ENCODE measurements at places on chromosomes 6 and 20.
A peak's percentile ranks its signal among the peaks of the same experiment; 100 is the strongest.

DNA sequence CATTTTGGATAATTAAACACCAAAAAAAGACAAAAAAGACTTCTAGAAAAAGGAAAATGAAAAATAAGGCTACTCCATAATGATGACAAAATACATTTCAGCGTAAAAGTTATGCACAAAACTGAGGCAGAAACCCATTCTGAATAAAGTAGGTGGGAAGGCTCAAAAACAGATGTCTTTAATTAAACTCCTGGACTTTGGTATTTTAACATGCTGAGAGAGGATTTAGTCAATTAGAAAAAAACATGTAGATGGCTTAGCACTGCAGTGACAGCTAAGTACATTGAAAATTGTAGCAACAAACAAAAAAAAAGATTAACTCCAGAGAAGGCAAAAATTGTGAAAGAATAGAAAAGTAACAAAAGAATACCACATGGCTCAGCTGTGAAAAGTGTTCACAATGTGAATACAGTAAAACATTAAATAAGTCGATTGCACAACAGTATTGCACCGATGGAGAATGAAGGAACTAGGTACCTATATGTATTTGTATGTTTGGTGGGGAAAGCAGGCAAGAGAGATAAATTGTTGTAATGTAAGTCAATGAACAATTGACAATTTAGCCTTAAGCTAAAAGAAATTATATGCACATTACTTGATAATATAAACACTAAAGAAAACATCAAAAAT, 59.5 kb downstream of the TBC1D32 start:
- no peak for DNase-seq

DNA sequence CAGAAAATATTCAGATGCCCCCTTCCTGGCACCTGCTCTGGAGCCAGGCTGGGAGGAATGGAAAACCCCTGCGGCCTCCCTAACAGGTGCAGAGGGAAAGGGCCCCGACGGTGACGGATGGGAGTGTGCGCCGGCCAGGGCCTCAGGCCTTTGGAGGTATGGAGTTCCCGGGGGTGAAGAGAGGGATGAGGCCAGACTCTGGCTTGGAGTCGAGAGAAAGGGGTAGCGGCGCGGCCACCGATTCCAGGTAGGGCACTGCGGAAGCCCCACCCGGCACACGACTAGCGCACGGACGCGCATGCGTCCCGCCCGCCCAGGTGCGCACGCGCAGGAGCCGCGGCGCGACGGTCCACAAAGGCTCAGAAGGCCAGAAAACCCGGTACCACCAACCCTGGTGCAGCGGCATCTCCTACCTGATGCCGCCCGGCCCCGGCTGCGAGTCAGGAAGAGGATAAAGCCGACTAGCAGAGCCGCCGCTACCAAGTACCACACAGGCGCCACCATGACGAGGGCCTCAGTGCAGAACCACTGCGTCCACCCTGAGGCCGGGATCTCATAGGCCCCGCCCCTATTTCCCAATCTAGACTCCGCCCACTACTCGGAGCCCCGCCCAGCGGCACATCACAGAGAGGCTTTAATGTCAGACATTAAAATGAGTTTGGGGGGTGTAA, at the start of gene DDRGK1:
DDRGK1 (minus strand) TSS at position 559 of the 671 bp plus-strand sequence; CDS start at position 504, 55 bp downstream.
- DNase-seq, result peak; percentile 74

DNA sequence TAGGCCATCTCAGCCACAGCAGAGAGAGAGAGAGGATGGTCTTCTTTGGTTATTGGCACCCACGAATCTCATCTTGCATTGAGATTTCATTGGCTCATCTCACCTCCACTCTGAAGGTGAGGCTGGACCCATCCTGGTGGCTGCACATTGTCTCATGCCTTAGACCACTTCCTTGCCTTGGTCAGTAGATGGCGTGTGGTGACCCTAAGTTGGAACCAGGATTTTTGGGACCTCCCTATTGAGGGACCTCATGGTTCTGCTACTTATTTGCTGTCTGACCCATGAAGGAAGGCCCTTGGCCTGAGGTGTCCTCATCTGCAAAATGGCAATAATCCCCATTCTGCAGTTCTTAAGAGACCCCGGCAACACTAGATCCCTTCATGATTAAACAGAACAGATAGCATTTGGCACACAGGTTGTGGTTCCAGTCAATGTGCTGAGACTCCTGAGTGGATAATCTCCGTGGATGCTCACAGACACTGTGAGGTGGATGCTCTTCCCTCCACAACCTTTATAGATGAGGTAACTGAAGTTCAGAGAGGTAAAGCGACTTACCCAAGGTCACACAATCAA, 21.5 kb upstream of the AAR2 start:
- DNase-seq, result peak; percentile 26

- no peak for DNase-seq
Measured at GRCh38 chr20:58518387-58518786, 3.2 kb upstream of the APCDD1L start.

- no peak for DNase-seq
Measured at GRCh38 chr6:138690975-138691594, 82.5 kb upstream of the CCDC28A start.

DNA sequence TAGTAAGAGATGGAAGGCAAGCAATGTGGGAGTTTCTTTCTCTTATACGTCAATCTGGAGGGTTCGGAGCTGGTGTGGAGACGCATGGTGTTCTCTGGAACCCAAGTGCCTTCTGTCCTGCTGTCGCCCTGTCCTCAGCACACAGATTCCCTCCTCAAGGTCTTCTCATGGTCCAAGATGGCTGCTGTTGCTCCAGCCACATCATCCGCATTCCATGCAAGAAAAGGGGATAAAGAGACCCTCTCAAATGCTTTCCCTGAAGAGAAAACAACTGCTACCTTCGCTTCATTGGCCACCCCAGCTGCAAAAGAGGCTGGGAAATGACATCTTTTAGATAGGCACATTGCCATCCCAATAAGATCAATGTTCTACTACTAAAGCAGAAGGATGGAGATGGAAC, 151.2 kb downstream of the ANKRD60 start:
- no peak for DNase-seq

DNA sequence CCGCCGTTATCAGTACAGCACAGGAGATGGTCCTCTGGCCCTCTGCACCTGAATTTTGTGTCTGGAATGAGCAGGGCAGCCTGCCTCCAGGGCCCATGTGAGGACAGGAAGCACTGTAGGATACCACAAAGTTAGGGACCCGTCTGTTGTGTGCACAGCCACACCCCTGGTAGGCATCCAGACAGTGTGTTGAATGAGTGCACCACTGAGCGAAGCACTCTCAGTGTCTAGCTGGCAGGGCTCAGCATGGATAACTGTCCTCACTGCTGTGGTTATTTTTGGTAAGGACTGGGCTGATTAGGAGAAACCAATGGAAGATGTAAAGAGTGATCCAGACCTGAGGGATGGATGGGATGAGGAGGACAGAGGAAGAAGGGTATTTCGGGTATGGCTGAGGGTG, 178.7 kb downstream of the CLIC5 start:
- DNase-seq, result no peak

DNA sequence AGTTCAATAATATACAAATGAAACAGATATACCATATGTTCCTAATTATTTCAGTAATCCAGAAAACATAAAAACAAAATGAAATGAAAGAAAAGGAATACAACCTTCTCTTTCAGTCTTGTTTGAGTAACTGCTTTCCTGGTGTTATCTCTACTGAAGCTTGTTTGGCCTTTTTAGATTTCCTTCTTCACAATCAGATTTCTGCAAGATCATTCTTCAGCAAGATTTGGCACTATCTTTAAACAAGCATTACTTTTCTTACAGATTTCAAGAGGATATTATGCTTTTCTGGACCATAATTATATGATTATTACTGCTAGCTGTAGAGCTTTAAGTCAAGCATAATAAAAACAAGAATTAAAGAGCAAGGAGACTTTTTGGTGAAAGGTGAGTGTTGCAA, 120.2 kb downstream of the MYB start:
- no peak for DNase-seq

- DNase-seq, result no peak
Measured at GRCh38 chr20:39751557-39752137, 789.5 kb downstream of the DHX35 start.

GRCh38 chr6:92196325-92196724, 1223.0 kb downstream of the EPHA7 start:
- no peak for DNase-seq

DNA sequence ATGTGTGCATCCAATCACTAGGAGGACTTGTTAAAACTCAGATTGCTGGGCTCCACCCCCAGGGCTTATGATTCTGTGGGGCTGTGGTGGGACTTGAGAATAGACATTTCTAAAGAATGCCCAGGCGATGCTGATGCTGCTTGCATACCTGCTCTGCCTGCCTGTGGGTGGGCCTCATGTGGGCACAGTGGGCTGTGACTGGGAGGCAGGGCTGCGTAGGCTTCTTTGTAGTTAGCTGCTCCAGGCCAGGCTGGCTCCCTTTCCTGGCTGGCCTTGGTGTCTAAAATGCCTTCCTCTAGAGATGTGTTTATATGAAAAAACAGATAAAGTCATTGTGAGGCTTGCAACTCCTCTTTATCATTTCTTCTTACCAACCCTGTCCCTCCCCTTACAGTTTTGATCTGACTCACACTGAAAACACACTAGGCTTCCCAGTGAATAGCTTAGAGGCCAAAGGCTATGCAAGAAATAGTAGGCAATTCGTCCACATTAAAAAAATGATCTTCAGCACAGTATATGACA, 495.5 kb upstream of the MAP3K7 start:
- no peak for DNase-seq

DNA sequence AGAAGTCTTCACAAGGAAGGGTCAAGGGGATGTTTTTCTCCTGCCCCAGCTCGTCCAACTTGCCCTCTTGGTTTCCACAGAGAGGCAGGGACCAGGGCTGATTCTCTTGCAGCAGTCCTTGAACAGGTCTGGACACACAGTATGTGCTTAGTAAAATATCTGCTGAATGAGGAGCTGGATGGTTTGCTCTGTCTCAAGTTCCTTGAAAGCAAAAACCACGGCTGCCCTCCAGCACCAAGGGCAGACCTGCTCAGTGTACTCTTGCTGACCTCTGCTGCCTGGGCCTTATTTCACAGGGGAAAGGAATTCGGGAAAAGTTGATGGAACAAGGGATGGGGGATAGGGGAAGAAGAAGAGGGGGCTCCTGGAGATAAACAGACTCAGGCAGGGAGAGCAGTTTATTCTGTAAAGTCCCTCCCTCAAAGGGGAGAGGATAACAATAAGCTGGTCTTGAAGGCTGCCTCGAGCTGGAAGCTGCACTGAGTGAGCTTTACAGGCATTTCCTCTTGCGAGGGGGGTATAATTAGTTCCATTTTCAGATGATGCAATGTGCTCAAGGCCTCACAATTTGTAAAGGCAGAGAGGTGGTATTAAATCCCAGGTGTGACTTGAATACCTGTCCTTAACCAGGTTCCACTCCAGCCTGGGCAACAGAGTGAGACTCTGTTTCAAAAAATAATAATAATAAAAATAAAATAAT, 10.3 kb downstream of the KCNK5 start:
- DNase-seq, result no peak

GRCh38 chr6:19866985-19867627, 29.9 kb downstream of the ID4 start:
- DNase-seq, result peak; percentile 59

DNA sequence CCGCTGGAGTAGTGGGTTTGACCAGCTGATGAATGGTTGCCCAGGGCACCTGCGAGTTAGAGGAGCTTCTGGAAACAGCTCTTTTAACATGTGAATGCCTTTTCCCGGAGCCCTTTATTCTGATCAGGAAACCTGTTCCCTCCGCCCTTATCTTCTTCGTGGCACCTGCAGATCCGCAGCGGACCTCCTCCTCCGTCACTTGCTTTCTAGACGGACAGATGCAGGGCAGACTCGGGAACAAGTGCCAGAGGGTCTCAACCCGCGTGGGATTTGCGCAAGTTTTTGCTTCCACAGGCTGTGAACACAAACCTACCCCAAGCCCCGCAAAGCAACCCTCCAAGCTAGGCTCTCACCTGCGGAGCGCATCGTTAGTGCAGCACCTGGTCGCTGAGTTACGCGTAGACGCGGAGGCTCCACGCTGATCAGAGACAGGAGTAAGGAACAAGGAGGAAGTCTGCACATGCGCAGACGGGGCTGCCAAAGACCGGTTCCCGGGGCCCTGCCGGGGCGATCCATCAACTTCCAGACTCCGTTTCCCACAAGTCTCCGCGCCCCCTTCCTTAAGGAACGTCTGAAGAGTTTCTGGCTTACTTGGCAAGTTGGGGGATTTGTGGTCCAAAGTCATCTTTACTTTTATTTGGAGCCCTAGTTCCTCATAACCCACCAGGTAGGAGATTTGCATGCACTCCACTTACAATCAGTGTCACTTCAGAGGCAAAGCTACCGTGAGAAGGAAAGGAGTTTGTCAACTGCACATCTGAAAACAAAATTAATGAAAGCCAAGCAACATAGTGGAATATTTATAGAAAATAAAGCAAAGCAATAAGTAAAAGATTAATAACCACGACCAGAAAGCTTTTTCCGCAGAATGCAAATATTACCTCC, 52.7 kb upstream of the ELMO2 start:
- DNase-seq, result no peak

- DNase-seq, result no peak
Measured at GRCh38 chr6:79461205-79461604, 76.0 kb downstream of the LCA5 start.

DNA sequence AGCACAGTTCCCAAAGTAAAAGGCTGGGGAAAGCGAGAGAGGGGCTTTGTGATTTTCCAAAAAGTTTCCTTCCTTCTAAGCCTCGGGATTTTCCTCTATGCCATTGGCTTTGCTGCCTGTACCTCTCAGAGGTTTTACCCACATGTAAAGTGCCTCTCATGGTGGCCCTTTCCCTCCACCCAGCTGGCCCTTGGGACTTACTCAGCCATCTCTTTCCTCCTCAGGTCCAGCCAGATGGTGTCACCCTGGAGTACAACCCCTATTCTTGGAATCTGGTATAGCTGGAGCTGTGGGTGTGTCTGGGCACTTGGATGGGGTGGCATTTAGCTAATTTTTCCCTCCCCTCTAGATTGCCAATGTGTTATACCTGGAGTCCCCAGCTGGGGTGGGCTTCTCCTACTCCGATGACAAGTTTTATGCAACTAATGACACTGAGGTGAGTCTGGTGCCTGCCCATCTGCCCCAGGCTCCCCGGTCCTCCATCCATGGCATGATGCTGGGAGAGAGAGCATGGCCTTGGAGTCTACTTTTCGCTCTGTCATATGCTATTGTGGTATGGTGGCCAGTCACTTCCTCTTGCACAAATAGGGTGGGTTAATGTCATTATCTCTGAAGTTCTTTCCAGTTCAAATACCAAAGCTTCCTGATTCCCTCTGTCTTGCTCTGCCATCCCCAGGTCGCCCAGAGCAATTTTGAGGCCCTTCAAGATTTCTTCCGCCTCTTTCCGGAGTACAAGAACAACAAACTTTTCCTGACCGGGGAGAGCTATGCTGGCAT, 1.1 kb downstream of the CTSA start:
- DNase-seq, result peak; percentile 50

Data from HCEC 1CT (cell line).